ENCODE measurements at places on chromosomes 12 and 14.

GRCh38 chr12:121713793-121714192 lies 1.2 kb downstream of the TMEM120B start:
- no peak for DNase-seq

GRCh38 chr12:127294651-127295210 lies 972.2 kb upstream of the TMEM132C start:
- no peak for DNase-seq

DNA sequence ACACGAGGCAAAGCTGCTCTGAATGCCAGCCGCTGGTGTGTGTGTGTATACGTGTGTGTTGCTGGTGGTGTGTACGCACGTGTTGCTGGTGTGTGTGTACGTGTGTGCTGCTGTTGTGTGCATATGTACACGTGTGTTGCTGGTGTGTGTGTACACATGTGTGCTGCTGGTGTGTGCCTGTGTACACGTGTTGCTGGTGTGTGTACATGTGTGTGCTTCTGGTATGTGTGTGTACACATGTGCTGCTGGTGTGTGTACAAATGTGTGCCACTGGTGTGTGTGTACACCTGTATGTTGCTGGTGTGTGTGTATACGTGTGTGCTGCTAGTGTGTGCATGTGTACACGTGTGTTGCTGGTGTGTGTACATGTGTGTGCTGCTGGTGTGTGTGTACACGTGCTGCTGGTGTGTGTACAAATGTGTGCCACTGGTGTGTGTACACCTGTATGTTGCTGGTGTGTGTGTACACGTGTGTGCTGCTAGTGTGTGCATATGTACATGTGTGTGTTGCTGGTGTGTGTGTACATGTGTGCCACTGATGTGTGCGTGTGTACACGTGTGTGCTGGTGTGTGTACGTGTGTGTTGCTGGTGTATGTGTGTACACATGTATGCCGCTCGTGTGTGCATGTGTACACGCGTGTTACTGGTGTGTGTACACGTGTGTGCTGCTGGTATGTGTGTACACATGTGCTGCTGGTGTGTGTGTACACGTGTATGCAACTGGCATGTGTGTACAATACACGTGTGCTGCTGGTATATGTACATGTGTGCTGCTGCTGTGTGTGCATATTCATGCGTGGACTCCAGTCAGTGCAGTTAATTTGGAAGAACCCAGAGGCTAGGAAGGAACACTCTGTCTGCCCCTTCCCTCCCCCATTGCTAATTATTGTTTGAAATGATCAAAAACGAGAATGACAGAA lies 47.2 kb downstream of the CACNA2D4 start:
- DNase-seq: no peak

DNA sequence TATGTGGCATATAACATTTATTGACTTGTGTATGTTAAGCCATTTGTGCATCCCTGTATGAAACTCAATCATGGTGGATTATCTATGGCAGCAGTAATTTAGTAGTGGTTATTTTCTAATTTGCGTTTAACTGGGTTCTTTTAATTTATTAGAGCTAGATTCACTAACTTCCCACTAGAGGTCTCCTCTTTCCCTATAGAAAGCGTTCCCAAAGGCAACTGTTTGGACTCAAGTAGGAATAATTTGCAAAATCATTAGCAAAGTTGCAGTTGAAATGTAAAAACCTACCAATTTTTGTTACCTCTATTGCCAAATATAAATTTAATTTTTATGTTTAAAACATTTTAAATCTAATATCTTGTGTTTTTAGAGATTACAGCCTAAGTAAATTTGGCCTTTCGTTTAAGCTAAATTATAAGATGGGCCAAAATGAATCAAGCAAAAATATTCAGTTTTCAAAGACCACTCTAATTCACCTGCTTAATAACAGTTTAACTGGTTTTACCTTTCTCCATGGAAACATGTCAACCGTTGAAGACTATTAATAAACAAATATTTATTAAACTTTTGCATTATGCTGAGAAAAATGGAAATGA lies 6.0 kb downstream of the DMAC2L start:
- no peak for DNase-seq

DNA sequence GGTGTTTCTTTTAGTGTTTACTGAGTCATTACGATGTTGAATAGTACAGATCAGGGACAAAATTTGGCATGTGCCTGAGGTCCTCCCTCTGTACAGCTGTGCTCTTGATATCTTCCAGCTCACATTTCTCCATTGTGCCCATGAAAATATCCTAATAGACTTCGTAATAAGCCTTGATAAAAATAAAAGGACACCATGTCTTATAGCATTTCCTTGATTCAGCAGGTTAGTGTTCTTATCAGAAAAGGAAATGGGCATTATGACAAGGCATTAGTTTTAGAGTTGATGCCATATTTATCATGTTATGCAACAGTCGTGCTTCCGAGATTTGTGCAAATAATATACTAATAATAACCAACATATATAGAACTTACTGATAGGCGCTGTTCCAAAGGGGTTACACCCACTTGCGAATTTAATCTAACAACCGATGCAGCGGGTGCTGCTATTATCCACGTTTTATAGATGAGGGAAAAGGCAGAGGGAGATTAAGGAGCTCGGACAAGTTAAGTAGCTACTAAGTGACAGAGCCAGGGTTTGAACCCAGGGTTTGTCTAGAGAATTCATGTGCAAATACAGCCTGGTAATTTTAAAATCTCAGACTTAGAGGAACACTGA lies 15.1 kb upstream of the WNK1 start:
- DNase-seq: no peak

DNA sequence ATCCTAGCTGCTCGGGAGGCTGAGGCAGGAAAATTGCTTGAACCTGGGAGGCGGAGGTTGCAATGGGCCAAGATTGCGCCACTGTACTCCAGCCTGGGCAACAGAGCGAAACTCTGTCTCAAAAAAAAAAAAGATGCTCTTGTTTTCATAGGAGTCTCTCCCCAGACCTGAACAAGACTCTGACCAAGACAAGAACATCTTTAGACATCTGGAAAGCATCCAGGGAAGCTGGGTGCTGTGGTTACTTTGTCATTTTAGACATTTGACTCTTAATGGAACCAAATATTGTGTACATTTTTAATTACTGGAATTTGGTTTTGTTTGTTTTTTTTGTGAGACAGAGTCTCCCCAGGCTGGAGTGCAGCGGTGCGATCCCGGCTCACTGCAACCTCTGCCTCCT lies 21.1 kb upstream of the ATF1 start:
- no peak for DNase-seq

GRCh38 chr12:64010069-64010686 lies 165.7 kb downstream of the SRGAP1 start:
- DNase-seq: no peak

GRCh38 chr12:21940549-21941505 lies at the start of gene ABCC9:
Gene ABCC9 (minus strand): TSS chr12:21941426. CDS start chr12:21936674, 4,752 bp downstream.
- DNase-seq: no peak

GRCh38 chr12:108337235-108338223 lies 1.6 kb downstream of the CMKLR1 start:
- DNase-seq: no peak

DNA sequence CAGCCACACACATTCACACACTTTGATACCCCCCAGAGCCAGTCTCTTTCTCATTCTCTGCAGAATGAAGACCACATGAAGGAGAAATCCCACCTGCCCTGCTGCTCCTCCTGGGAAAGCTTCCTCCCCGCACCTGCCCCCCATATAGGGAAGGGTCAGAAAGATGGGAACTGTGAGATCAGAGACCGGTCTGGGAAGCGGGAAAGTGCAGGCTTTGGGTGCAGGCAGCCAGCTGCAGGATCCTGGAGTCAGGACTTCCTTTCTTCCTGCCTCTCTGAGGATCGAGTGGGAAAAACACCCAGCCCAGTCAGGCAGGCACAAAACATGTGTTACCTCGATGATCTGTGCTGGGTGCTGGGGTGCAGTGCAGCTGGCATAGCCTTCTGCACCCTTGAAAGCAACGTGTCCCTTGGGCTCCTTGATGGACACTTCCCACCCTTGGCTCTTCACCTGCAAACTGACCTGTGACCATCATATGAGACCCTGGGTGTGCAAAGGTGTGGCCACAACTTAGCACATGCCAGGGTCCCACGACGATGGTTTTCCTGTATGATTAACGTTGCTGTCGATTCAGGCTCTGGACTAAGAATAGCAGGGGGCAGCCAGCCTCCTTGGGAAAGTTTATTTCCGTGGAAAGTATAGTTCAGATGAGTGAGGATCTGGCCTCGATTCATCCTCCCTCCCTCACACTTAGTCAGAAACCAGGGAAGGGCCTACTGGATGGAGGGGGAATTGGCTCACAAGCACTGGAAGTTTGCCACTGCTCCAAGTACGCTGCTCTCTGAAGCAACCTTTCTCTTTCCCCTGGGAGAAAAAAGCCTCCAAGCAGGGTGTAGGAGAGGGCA lies 105.4 kb upstream of the MED13L start:
- DNase-seq: no peak

- no peak for DNase-seq
These were observed 4.0 kb upstream of the VPS37B start for GRCh38 chr12:122899887-122900286.
